ENCODE measurements at places on chromosomes 7 and 10.

- no peak for DNase-seq
Measured at GRCh38 chr7:79531905-79532664, 78.6 kb upstream of the MAGI2 start.

GRCh38 chr10:122112625-122113160, 123.7 kb downstream of the TACC2 start:
- DNase-seq, result peak; percentile 66

- no peak for DNase-seq
Measured at GRCh38 chr10:101438881-101439391, 85.0 kb downstream of the BTRC start.

- DNase-seq, result no peak
Measured at GRCh38 chr10:92241158-92241500, 49.7 kb downstream of the CPEB3 start.

GRCh38 chr10:69768386-69768785, 33.3 kb upstream of the COL13A1 start:
- DNase-seq, result no peak

DNA sequence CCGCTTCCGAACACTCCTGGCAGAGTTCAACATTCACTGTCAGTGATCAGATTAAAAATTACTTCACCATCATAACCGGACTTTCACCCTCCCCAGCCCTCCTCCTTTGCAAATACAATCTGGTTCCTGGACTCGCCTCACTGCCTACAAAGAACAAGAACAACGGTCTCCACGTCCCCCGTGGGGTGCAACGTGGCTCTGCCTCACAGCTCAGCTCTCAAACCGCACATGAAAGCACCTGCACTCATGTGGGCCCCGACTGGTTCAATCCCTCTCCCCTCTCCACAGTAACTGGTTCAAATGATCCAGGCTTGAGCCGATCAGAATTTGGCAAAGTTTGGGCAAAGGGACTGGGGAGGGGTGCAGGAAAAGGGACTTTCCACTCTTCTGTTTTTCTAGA, 21.0 kb downstream of the ASB13 start:
- DNase-seq, result no peak

- DNase-seq, result peak; percentile 29
Measured at GRCh38 chr10:88810196-88810961, 7.8 kb downstream of the LIPM start.

DNA sequence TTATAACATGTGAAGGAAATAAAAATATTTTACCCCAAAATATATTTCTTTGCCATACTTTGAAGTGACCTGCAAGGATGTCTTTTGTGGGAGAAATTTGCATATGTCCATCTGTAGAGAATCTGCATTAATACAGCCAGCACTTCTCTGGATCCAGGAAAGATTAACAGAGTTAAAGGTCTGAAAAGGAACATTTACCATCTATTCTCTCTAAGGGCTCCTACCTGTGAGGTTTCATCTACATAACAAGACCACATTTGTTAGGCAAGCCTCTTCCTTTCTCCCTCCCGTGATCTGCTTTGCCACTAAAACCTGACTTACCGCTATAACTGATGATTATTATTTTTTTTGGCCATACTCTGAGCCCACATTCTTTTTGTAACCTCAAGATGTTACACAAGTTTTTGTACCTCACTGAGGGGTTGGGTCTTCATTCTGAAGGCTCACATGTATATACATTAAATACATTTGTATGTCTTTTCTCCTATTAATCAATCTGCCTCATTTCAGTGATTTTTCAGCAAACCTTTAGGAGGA, 129.4 kb downstream of the AKR1D1 start:
- DNase-seq, result no peak

GRCh38 chr10:48737886-48738285, 53.2 kb downstream of the WDFY4 start:
- DNase-seq, result no peak

DNA sequence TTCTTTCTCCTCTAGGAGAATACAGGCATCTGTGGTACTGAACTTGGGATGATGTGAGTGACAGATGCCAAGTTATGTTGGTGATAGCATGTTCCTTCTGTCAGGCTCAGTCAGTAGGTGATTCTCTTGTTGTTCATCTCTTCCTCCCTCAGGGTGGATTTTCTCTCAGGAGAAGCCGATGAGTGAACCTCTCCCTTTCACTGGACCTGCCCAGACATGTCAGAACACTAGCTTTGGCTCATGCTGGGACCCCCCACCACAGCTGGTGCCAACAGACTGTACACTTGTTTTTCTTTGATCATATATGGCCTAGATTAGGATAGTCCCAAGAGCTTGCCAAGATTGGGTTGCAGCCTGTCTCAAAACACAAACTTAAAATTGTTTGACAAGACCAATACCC, 129.4 kb downstream of the BMPER start:
- no peak for DNase-seq

GRCh38 chr10:101602761-101603398, 14.8 kb downstream of the DPCD start:
- DNase-seq, result peak; percentile 83

- DNase-seq, result no peak
Measured at GRCh38 chr7:138756591-138757242, 41.1 kb upstream of the TMEM213 start.

- no peak for DNase-seq
Measured at GRCh38 chr7:120436487-120437060, 163.6 kb downstream of the KCND2 start.

- no peak for DNase-seq
Measured at GRCh38 chr10:35462491-35462934, 126.2 kb downstream of the CCNY start.

- no peak for DNase-seq
Measured at GRCh38 chr10:366186-366585, 230.9 kb downstream of the ZMYND11 start.

GRCh38 chr7:128708235-128708634, 30.9 kb upstream of the CALU start:
- no peak for DNase-seq

DNA sequence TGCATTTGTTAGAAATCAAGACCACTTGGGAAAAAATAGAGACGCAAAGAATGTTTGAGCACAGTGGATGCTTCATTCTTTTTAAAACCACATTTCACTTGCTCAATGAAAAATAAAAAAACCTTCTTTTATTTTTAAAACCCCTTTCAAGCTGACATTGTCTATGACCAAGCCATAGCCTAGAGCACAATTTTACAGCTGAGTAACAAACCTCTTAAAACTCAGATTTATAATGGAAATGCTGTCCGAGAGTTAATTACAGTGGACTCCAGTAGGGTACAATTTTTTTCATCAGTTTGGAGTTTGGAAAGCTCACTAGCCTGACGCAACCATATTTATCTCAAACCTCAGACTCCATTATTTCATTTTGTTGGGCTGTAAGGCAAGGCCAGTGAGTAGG, 116.3 kb downstream of the RNLS start:
- no peak for DNase-seq

DNA sequence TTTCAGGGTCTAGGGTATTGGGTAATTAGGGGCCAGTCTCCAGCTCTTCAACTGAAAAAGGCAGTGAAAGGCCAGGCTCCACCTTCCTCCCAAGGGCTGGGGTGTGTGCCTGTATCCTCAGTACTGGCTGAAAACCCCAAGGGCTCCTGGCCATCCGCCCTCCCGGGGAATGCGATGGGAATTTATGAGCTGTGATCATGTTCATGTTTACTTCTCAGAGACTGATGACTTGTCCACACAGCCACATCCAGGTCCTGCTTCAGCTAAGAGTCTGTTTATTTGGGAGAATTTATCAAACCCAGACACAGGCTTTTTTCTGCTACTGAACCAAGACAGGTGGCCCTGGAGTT, 91.7 kb downstream of the CCDC3 start:
- DNase-seq, result no peak

- DNase-seq, result peak; percentile 28
Measured at GRCh38 chr10:944034-944831, 12.7 kb upstream of the LARP4B start.

DNA sequence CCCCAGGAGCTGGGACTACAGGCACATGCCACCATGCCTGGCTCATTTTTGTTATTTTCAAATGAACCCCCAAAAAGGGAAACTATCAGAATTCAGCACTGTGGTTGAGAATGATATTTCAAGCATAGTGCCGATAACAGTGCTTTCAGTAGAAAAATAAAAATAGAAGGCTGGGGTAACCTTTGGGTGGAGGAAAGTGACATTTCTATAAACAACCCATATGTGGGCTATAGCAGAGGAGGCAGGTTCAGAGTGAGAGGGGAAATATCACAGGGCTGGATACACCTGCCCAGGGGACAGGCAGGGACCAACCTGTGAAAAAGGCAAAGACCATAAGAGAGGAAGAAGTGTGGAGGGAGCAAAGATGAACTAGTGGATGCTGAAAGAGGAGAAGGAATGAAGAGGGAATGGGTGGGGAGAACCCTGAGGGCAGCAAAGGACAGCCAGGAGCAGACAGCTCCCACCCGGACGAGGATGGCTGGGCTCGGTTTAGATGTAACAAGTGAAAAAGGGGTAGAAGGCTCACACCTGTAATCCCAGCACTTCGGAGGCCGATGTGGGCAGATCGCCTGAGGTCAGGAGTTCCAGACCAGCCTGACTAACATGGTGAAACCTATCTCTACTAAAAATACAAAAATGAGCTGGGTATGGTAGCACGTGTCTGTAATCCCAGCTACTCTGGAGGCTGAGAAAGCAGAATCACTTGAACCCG, 56.5 kb downstream of the MAP3K8 start:
- DNase-seq, result no peak
